NCI-H2081 treated with DMSO at 0.1 percent for 48 hours (cell line): ENCODE measurements at places on chromosomes 2 and 18.

DNA sequence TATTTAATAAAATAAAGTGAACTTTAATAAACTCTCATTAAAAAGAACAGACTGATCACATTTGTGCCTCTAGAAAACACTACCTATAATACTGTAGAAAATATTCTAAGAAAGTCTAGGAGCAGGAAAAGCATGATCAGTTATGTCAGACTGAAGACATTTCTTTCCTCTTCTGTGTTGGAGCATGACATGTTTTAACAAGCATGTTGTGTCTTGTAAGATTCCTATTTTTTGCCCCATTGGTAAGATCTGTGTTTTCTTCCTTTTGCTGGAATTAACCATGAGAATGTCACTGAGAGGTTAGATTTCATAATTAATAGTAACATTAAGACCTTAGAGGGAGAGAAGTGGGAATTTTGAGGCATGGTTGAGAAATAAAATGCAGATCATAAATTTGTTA, 27.7 kb downstream of the LAMA3 start:
- DNase-seq = no peak

- DNase-seq = no peak
These were observed 4.2 kb upstream of the SAP130 start for GRCh38 chr2:128032092-128032491.

DNA sequence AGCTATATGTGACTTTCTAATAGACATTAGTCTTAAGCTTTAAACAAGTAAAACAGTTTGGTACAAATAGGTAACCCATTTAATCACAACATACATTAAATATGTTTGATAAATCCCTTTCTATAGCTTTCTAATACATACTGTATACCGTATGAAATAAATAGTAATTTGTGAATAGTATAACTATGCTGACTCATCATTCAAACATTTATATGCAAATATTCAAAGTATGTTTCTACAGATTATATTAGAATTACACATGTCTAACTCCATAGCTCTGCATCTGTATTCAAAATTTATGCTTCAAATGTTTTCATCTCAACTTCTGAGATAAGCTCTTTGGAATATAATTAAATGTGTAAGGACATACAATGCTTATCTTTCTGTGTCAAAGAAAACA, 142.7 kb upstream of the ZNF804A start:
- no peak for DNase-seq

DNA sequence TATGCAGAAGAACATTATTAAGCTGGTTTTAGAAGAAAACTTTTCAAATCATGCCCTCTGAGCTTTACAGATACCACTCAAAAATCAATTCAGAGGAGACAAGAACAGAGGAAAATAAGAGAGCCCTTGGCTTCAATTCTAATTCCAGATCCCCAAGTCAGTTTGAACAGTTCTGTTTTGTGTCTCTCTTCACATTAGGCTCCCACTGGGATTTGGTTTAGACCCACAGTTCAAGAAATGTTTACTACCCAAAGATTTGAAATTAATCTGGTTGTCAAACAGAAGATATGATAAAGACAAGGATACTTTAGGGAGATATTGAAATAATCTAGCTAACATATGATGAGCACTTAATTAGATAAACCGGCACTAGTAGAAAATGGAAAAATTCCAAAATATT, 329.5 kb downstream of the RAD51AP2 start:
- DNase-seq = no peak

- no peak for DNase-seq
These were observed 27.2 kb upstream of the FAM136A start for GRCh38 chr2:70328921-70329561.
